LHCN-M2 (cell line): ENCODE measurements at places on chromosomes 2 and 18.

DNA sequence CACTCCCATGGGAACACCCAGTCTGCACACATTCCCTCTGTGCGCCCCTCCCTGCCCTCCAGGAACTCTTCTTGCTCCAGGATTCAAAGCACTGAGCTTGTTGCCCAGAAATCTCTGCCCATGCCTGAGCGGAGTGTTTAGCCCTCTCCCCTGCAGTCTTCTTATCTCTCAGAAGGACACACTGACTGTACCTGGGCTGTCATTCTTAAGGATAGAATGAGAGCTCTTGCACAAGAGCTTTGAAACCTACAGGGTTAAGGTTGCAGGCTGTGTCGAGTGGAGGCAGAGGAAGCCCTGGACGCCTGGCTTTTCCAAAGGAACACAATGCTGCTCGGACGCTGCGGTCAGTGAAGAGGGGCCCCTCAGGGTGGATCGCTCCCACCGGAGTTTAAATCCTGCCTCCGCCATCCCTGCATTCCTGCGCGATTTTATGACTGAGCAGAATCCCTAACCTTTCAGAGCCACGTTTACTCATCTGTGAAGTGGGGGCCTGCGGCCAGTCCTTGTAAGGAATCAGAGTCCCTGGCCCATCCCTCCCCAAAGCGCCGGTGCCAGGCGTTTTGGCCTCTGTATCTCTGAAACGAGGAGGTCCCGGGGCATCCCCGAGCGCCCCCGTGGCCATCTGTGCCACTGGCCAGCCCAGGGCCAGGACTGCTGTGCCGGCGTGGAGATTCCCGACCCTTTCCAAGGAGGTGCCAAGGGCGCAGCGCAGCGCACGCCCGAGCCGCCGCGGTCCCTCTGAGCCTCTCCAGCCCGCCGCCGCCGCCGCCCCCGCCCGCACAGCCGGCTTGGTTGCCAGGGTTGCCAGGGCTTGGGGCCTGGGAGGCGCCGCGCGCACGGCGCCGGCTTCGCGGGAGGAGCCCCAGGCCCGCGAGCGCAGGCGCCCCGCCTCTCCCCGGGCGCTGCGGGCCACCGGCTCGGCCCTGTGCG, 58.9 kb downstream of the FAM168B start:
- DNase-seq, result no peak

DNA sequence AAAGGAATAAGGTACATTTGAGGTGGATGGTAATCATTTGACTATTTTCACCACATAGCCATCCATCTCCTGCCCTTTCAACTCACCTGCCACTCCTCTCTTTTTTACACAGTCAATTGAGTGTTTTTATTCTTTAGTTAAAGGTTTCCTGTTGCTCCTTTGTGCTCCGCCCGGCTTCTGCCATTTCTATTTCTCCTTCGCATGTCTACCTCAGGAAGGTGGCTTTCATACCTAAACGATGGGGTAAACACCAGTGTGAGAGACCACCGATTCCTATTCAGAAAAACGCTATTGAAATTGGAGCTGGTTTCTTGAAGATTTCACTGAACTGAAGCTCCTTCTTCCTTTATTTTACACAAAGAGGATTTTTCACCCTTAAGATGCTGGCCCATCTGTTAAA, 1628.0 kb upstream of the PIK3C3 start:
- no peak for DNase-seq

- DNase-seq, result no peak
Measured at GRCh38 chr2:75557474-75558133, 3.1 kb downstream of the EVA1A start.

- no peak for DNase-seq
Measured at GRCh38 chr2:168149150-168149974, 98.0 kb downstream of the STK39 start.

- no peak for DNase-seq
Measured at GRCh38 chr2:182836451-182836850, 30.0 kb downstream of the FRZB start.

DNA sequence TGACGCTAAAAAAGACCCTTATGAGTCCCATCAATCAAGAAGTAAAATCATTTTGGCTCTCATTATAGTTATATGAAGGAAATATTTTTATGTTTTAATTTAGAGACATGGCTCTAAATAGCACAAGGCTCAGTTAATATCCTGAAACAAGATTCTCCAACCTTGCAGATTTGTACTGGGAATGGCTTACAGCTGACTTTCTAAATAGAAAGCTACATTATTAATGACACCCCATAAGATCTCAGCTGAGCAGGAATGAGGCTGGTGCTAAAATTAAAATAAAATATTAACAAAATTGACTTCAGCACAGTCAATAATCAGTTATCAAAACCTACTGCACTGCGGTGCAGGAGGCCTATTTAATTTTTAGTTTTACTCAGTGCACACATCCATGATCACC, 136.9 kb downstream of the SLC39A10 start:
- no peak for DNase-seq

DNA sequence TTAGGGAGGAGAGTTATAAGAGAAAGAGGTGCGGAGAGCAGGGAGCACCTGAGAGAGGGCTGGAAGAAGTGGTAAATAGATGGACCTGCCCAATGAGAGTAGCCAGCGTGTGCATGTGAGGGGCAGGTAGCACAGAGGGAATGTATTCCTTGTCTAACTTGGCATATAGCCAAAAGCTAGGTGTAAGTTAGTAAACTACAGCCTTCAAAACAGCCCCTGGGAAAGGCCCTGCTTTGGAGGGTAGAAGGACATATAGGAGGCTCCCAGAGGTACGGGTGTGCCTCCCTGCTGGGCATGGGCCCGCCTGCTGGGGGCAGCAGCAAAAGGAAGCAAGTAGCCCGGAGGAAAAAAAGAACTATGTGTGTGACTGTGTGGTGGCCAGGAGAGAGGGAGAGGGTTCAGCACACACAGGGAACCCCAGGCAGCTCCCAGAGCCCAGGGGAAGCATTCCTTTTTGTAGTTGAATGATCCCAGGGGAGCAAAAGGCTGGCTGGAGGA, 48.0 kb downstream of the TCF7L1 start:
- no peak for DNase-seq

DNA sequence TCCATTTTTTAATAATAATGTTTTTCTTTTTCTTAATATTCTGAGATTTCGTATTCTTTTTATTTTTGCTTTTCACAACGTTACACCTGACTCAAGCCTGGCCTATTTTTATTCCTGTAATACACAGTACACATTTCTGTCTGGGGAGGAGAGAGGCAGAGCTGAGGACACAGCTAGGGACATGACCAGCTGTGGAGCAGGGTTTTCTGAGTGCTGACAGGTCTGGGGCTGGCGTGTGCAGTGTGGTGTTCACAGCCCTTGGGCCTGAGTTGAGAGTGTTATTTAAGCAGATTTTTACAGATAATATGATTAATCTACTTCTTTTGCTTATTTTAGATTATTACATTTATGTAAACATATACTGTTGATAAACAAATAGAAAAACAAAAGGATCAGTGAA, 55.9 kb downstream of the ZAP70 start:
- DNase-seq, result no peak

DNA sequence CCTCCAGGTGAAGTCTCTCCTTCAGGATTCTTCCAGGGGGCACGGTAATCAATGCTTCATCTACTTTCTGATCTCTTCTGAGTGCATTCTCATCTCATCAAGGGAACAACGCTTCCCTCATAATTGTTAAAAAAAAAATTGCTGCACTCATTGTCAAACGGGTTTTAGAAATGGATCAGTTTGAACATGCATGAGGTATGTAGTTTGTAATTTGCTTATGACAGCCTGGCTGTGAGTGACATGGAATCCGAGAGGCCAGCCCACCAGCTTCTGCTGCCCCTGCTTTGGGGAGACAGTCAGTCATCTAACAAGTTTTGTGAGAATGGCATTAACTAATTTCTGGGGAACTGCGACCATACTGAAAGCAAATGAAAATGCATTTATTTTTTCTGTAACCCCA, 791.9 kb upstream of the SOX11 start:
- DNase-seq, result no peak

- no peak for DNase-seq
Measured at GRCh38 chr2:179521944-179522343, 257.3 kb upstream of the SESTD1 start.

GRCh38 chr2:111048856-111049768, 71.6 kb upstream of the BCL2L11 start:
- no peak for DNase-seq

- peak; percentile 69 for DNase-seq
Measured at GRCh38 chr2:119253114-119253702, 29.6 kb downstream of the STEAP3 start.

- no peak for DNase-seq
Measured at GRCh38 chr2:219448099-219448775, 13.6 kb downstream of the SPEG start.

DNA sequence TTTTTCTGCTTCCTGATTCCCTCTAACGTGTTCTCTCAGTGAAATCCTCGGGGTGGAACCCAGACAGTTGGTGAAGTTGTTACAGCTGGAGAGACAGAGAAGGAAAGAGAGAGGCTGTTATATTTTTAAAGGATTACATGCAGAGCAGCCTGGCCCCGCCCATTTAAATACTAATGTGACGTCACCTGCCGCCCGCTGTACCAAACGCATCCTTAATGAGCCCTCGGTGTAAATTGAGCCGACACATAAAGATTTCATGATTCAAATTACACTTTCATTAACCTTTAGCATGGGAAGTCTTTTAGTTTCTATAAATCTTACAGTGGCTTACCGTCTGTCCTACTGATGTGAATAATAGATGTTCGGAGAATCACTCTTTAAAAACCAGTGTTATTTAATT, 164.0 kb upstream of the SIX3 start:
- peak; percentile 11 for DNase-seq

DNA sequence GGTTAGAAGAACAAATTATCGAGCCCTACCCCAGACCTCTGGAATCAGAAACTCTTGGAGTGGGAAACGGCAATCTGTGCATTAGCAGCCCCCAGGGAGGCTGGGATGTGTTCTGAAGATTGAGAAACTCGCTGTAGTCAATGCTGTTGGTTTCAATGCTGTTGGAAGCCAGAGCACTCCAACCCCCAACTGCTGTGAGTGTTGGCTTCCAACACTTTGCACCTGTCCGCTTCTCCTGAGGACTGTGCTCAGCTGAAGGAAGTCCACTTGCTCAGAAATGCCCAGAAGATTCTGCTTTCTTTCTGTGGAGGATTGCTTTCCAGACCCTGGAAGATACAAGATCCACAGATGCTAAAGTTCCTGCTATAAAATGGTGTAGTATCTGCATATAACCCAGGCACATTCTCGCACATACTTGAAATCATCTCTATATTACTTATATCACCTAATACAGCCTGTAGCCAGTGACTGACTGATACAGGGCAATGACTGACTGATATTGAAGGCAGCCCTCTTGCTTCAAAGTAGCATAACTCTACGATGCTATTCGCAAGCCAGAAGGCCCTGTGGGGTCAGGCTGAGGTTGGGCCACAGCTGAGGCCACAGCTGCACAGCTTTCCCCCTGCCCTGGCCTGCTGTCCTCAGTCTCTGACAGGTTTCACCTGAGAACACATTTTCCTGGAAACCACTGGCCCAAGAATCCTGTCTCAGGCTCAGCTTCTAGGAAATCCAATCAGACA, 757.7 kb upstream of the ID2 start:
- no peak for DNase-seq

- no peak for DNase-seq
Measured at GRCh38 chr2:20291846-20292408, 58.7 kb downstream of the PUM2 start.
